ENCODE measurements at places on chromosomes 12 and 14.

- no peak for DNase-seq
Observed at GRCh38 chr12:124370851-124371250, 76.0 kb downstream of the RFLNA start.

DNA sequence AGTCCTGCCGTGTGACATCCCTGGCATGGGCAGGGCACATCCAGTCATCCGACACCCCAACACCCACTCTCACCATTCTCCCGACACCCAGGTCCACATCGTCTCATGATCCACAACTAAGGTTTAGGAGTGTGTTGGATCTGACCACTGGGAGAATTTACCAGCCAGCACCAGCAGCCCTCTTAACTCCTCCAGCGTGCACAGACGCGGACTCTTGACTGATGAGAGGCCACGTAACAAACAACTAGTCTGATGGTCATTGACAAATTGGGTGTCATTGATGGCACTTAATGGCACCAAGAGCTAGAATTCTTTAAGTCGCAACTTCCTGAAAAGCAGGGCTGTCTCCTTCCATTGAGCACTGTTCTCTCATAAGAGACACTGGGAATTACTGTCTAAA, 203.0 kb upstream of the SFSWAP start:
- DNase-seq, result no peak

GRCh38 chr14:67583711-67584644, 16.1 kb downstream of the PIGH start:
- no peak for DNase-seq

DNA sequence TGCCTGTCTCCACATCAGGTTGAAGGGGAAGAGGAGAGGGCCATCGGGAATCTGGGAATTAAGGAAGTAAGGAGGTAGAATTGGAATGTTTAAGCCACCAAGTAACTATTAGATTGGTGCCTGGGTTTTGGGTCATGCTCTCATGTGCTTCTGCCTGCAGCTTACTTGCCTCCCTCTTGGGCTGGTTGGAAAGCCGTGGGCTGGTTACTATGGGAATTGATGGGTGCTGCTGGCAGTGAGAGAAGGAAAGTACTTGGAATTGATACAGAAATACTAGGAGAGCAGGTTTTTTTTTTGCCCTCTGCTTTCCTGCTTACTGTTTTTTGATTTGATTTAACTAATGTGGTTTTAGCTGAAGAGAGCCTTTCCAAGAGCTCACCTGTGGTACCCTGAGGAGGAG, 493.5 kb upstream of the RGS6 start:
- no peak for DNase-seq

DNA sequence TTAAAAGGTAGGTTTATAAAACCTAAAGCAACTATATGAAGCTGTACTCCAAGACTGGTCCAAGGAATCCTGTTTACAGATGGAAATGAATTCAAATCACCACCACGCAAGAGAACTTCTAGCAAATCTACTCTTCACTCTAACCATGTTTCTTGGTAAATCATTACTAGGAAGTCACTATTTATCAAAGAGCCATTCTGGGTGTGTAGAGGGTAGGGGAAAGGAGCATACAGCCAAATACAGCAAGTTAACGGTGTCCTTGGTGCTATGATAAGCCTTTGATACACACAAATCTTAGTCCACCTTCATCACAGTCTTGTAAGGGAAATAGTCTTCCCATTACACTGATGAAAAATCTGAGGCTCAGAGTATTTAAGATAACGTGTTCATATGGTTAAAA, 16.8 kb downstream of the NIN start:
- no peak for DNase-seq

- DNase-seq, result no peak
Observed at GRCh38 chr12:53696655-53697331, 20.9 kb upstream of the ATP5MC2 start.

GRCh38 chr14:85464135-85464895, 65.6 kb upstream of the FLRT2 start:
- no peak for DNase-seq

DNA sequence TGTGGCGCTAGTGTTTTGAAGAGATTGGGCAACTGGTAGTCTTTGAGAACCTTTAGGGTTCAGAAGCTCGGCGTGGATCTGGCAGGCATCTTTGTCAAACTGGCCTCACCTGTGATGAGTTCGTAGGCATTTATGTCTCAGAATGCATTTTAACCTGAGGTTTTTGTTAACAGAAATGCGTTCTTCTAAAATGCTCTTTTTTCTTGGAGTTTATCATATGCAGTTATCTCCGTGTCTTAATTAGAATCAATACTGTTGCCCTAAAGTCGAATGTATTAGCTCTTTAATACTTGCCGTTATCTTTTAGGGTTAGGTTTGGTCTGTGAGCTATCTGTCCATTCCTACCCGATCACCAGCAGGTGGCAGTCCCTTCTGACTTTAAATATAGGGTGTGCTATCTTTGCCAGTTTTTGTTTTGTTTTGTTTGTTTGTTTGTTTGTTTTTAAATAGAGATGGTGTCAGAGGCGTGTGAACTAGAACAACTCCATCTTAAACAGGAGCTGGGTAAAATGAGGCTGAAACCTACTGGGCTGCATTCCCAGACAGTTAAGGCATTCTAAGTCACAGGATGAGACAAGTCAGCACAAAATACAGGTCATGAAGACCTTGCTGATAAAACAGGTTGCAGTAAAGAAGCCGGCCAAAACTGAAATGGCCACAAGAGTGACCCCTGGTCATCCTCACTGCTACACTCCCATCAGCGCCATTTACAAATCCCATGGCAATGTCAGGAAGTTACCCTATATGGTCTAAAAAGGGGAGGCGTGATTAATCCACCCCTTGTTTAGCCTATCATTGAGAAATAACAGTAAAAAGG, 1.4 kb downstream of the ATF1 start:
- DNase-seq, result peak; percentile 34

GRCh38 chr12:50606675-50607375, 102.0 kb downstream of the DIP2B start:
- DNase-seq, result no peak

DNA sequence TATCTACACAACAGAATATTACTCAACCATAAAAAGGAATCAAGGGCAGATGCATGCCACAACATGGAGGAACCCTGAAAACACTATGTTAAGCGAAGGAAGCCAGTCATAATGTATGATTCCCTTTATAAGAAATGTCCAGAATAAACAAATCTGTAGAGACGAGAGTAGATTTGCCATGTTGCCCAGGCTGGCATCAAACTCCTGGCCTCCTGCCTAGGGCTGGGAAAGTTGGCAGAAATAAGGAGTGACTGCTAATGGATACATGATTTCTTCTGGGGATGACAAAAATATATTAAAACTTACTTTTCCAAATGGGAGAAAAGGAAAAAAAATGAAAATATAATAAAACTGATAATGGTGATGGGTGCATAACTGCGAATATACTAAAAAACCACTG, 10.9 kb downstream of the CLIP1 start:
- DNase-seq, result no peak

- DNase-seq, result no peak
Observed at GRCh38 chr14:82122655-82123054, 589.0 kb upstream of the SEL1L start.

GRCh38 chr12:52321418-52321817, 220 bp upstream of the KRT83 start:
- no peak for DNase-seq

DNA sequence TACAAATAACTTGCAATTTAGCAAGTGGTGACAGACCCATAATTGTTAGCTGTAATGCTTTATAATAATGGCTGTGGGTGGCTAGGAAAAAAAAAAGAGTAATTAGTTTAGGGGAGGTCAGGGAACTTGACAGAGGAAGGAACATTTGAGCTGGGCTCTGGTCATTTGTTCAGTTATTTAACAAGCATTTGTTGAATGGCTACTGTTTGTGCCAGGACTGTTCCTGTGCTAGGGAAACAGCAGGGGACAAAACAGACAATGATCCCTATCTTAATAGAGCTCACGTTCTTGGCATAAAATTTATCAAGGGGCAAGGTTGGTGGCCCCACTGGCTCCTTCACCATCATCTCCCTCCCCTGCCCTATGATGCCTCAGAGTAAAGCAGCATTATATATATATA, 18.5 kb downstream of the CHST11 start:
- no peak for DNase-seq

- DNase-seq, result no peak
Observed at GRCh38 chr12:24940157-24940556, 8.7 kb downstream of the BCAT1 start.

DNA sequence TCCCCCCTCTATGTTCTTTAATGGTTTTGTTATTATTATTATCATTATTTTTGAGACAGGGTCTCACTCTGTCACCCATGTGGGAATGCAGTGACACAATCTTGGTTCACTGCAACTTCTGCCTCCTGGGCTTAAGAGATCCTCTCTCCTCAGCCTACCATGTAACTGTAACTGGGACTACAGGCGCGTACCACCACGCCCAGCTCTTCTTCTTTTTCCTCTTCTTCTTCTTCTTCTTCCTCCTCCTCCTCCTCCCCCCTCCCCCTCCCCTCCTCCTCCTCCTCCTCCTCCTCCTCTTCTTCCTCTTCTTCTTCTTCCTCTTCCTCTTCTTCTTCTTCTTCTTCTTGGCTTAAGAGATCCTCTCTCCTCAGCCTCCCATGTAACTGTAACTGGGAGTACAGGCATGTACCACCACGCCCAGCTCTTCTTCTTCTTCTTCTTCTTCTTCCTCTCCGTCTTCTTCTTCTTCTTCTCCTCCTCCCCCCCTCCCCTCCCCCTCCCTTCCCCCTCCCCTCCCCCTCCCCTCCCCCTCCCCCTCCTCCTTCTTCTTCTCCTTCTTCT, 5.4 kb upstream of the KRT7 start:
- DNase-seq, result peak; percentile 58

DNA sequence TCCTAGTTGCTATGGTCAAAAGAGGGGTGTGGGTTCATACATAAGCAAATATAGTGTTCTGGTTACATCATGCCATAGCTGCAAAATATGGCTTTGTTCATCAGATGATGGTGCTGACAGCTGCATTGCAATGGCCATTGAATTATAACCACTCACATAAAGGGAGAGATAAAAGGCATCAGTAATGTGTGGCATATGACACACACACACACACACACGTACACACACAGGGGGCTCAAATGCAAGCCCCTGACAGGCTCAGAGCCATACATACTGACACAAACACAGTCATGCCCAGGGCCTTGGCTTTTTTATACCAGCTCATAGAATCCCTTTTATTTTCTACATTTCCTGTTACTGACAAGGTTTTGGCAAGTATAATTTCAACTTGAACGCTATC, 698.9 kb downstream of the BCL11B start:
- no peak for DNase-seq

DNA sequence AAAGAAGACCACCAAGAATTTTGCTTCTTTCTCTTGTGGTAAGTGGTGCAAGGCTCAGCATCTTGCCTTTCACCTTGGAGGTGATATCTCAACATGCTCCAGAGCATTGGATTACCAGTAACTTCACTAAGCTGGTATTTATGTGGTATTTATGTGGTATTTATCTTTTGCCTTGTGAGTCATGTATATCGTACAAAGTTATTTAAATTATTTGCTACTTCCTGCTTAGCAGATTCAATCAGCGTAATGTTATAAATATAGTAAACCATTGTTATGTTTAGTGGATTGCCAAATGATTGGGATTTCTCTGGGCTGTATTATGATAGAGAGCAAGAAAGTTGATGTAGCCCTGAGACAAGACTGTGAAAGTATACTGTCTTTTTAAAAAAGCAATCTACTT, 366.4 kb downstream of the IPO8 start:
- no peak for DNase-seq

DNA sequence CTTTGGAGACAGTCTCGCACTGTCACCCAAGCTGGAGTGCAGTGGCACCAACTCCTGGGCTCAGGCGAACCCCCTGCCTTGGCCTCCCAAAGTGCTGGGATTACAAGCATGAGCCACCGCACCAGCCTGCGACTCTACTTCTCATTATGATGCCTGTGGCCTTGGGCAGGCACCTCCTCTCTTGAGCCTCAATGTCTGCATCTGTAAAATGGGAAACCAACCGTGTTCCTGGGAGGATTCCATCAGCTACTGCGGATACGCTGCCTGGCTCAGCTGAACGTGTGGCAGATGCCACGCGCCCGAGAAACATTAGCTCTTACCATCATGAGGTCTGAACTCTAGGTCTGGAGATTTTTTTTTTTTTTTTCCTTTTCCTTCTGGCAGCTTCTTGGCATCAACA, 5.8 kb downstream of the TESC start:
- DNase-seq, result no peak

GRCh38 chr12:68138480-68138879, 21.1 kb downstream of the IFNG start:
- DNase-seq, result no peak

GRCh38 chr14:58353516-58354299, 42.0 kb upstream of the TOMM20L start:
- no peak for DNase-seq

DNA sequence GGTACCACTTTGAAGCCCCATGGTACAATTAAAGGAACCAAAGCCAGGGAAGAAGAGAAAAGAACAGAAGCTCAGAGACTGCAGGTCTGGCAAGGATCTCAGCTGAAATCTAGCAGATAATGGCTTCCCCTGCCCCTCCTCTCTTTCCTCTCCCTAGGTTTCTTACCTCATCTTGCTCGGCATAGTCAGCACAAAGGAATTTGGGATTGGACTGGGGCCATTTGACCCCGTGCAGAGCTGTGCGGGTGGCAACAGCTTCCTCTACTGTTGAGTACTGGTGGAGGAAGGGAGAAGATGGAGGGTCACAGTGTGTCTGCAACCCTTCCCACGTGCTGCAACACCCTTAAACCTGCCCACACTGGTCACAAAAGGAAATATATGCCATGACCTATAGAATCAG, 4.7 kb upstream of the CDH24 start:
- no peak for DNase-seq

- DNase-seq, result peak; percentile 24
Observed at GRCh38 chr14:99143793-99144192, 128.2 kb downstream of the BCL11B start.
